ENCODE measurements at places on chromosomes 2 and 18. TPM values are rescaled to one million over a fixed set of nuclear protein-coding genes. Genes with fewer than 3 reads are reported as not detected.

CRYGB gene
- not detected for polyA plus RNA-seq

DNA sequence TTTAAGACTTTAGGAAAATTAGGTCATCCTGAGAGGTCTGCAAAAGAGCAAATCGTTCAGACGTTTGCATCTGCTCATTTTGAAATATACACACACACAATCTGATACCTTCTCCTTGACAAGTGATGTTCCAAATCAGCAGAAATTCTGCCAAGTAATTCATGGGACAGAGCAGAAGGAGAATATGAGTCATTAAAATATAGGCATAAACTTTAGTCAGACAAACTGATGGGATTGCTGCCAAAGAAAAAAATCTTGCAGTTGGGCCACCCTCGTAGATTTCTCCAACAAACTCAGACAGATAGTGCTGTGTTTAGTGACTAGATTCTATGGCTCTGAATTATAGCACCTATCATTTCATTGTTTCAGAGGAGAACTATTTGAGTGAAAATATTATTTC, 336.3 kb downstream of the NYAP2 start:
- no peak overlapping the region for H3K4me3 ChIP-seq
- DNase-seq = no peak
- no peaks in the 10 kb centered on the region for H3K36me3 ChIP-seq
- H3K27ac ChIP-seq = no peak overlapping the region
- H3K27me3 ChIP-seq = no peaks in the 10 kb centered on the region

- H3K27me3 ChIP-seq = no peaks in the 10 kb centered on the region
- no peaks in the 10 kb centered on the region for H3K4me1 ChIP-seq
- H3K27ac ChIP-seq = no peak overlapping the region
- H3K36me3 ChIP-seq = no peaks in the 10 kb centered on the region
- DNase-seq = no peak
- no peak overlapping the region for H3K4me3 ChIP-seq
Observed at GRCh38 chr2:48560546-48561209, 30.7 kb downstream of the STON1 start.

- no peak overlapping the region for H3K27ac ChIP-seq
- no peaks in the 10 kb centered on the region for H3K27me3 ChIP-seq
- H3K4me3 ChIP-seq = no peak overlapping the region
- no peaks in the 10 kb centered on the region for H3K36me3 ChIP-seq
- DNase-seq = no peak
Observed at GRCh38 chr2:25103287-25103871, 61.5 kb downstream of the EFR3B start.

- no peak for DNase-seq
- H3K36me3 ChIP-seq = no peaks in the 10 kb centered on the region
- H3K4me1 ChIP-seq = no peaks in the 10 kb centered on the region
- no peak overlapping the region for H3K27ac ChIP-seq
- H3K4me3 ChIP-seq = no peak overlapping the region
- no peaks in the 10 kb centered on the region for H3K27me3 ChIP-seq
Observed at GRCh38 chr2:111105926-111106325, 14.8 kb upstream of the BCL2L11 start.
